SJCRH30 (cell line): ENCODE measurements at places on chromosomes 3 and 15. TPM values are rescaled to one million over a fixed set of nuclear protein-coding genes. Genes with fewer than 3 reads are reported as not detected.

DNA sequence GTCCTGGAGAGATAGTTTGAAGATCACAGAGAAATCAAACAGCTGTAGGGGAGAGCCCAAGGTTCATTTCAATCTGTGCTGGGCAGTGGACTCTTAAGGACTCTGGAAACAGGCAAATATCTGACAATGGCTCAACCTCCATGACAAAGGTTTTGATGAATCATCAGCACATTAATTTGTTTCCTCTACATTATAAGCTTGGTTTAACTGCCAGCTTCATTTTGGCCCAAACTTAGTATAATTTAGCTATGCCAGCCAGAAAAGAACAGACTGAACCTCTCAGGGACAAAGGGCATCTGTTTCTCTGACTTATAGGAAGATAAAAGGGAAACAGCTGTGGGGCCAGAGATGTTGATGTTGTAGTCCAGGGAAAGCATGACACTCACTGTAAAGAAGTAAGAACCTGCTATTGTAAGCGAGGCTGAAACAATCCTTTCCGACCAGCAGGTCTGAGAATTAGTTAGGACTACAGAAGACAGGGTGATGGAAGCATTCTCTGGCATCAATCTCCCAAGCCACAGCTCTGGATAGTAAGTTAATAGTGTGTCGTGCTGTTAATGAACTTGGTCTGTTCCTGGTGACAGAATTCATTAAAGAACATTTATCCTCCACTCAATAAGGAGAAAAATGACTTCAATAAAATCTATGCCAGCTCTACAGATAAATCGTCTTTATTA, 110.1 kb downstream of the KCNMB2 start:
- no peaks in the 10 kb centered on the region for H3K36me3 ChIP-seq
- DNase-seq = peak; percentile 20
- no peak overlapping the region for H3K4me3 ChIP-seq
- H3K27ac ChIP-seq = no peak overlapping the region
- H3K27me3 ChIP-seq = no peaks in the 10 kb centered on the region

- no peaks in the 10 kb centered on the region for H3K4me1 ChIP-seq
- no peaks in the 10 kb centered on the region for H3K27me3 ChIP-seq
- H3K36me3 ChIP-seq = no peaks in the 10 kb centered on the region
- H3K27ac ChIP-seq = no peak overlapping the region
- no peak overlapping the region for H3K4me3 ChIP-seq
Measured at GRCh38 chr3:46276497-46277099, 34.3 kb downstream of the CCR3 start.

DNA sequence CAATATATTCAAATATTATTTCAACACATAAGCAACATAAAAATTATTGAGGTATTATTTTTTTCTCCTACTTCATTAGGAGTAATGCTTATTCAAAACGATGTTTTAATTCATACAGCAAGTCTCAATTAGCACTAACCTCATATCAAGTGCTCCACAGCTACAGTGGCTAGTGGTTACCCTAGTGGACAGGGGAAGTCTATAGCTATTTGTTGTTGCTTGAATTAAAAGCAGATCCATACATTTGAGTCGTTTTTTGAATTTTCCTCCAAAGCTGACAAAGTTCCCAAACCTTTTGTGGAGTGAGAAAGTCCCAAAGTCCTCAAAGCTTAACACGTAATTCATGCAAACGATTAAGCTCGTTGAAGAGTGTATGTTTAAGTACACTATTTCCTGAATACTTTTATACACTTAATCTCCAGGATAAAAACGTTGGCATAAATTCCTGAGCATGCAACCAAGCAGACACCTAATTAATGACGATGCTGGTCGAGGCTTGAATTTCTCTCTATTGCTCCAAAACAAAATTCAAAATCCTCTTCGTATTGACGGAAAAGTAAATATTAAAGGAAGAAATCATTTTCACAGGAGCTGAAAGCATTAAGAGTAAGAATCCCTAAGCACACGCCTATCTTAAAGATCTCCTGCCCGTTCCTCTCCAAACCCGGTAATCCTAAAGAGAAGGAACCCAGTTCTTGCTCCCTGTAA, 985 bp downstream of the VPS13C start:
- peak overlapping the region; percentile 47; the same call in 1 of the 2 replicates for H3K27ac ChIP-seq
- H3K4me1 ChIP-seq = no peaks in the 10 kb centered on the region
- no peak for DNase-seq
- H3K27me3 ChIP-seq = no peaks in the 10 kb centered on the region
- no peaks in the 10 kb centered on the region for H3K36me3 ChIP-seq

DNA sequence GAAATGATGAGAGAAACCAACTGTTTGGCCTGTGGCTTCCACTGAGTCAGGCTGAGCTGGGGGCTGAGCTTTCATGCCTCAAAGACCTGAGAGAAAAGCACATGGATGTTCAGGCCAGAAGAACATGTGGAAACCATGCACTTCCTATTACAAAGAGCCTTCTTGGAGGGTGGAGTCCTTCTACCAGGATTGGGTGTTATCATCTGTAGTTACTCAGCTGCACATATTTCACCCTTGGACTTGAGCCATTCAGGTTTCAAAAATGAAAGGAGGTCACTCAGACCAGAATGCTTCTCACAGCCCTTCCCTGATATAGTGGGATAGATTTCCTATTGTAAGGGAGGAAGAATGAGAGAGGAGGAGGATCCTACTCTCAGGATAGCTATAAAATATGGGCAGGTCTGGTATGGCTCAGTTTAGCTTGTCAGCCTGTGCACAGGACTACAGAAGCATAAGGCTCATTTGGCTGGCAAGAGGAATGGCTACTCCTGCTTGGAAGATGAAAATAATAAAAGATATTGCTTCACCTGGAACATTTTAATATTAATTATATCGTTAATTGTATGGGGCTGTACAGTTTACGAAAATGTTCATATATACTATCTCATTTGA, 173.6 kb upstream of the TMC3 start:
- DNase-seq = no peak
- no peak overlapping the region for H3K4me3 ChIP-seq
- H3K36me3 ChIP-seq = no peaks in the 10 kb centered on the region
- H3K27ac ChIP-seq = no peak overlapping the region
- H3K4me1 ChIP-seq = peaks cover 7% of the 10 kb centered on the region
- no peaks in the 10 kb centered on the region for H3K27me3 ChIP-seq

The DPPA2 gene
- total RNA-seq = not detected in 2 replicates

The PROK2 gene
- total RNA-seq = not detected in 2 replicates

The RFTN1 gene
- total RNA-seq = 17.0 and 20.1 TPM in 2 replicates
